ENCODE measurements at places on chromosomes 16 and 17.

DNA sequence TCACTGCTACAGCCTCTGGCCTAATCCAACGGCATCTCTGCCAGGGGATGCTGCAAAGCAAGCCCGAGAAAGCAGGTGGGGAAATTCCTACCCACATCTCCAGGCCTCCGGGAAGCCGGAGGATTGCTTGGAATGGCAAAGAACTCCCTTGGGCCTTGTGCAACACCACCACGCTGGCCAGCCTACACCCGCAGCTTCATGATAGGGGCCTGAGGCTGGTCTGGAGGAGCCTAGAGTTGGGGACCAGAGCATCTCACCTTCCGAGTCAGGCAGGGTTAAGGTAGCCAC lies 20.3 kb downstream of the GGA3 start:
- no peak for DNase-seq

DNA sequence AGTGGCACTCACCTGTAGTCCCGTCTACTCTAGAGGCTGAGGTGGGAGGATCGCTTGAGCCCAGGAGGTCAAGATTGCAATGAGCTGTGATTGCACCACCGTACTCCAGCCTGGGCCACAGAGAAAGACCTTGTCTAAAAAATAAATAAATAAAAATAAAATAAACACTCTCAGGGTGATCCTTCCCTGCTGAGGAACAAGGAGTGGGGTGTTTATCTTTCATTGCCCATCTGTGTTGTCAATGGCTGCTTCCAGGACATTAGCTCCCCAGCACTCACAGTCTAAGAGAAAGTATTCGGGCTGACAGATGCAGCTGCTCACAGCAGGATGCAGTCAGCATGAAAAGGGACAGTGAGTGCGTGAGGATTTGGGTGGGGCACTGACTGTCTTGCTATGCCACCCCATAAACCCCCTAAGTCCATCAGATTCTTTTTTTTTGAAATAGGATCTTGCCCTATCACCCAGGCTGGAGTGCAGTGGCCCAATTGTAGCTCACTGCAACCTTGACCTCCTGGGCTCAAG lies 31.3 kb upstream of the RBBP6 start:
- DNase-seq = no peak

- no peak for DNase-seq
Measured at GRCh38 chr17:57166803-57167202, 81.8 kb downstream of the AKAP1 start.

DNA sequence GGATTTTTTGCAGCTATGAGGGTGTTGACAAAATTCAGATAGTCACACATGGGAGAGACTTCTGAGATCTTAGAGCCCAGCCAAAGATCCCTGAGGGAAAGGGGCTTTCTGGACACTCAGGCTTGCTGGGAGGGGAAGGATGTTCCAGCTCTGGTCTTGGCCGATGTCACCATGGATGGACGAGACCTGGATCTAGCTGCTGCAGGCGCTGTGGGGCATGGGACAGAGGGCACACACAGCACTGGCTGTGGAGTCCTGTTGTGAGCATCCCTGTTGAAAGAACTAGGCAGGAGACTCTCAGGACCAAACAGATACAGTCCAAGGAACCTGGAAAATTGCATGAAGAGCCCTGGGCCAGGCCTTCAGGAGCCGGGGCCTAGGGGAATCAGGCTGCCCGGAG lies 80.1 kb upstream of the SDK2 start:
- no peak for DNase-seq

GRCh38 chr16:3623642-3624041 lies 12.2 kb upstream of the SLX4 start:
- no peak for DNase-seq

- no peak for DNase-seq
Measured at GRCh38 chr16:63059676-63060075, 1023.4 kb upstream of the CDH8 start.

DNA sequence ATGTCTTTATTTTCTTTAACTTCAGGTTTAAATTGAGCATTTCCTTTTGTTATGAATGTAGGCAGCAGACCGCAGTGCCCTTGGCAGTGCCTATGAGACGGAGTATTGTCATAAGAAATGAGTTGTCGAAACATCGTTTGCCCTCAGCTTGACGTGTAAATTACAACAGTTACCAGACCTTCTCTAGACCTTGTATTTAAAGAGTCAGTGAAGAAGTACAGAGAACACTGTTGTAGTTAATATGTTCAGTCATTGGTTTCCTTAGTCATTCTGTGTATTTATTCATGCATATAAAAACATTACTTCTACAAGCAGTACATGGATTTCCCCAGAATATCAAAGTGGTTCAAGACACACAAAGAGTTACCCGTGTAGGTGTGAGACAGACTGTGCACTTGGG lies 19.0 kb downstream of the IRF8 start:
- no peak for DNase-seq
